ENCODE measurements at places on chromosomes 3 and 15. TPM values are rescaled to one million over a fixed set of nuclear protein-coding genes. Genes with fewer than 3 reads are reported as not detected.

DNA sequence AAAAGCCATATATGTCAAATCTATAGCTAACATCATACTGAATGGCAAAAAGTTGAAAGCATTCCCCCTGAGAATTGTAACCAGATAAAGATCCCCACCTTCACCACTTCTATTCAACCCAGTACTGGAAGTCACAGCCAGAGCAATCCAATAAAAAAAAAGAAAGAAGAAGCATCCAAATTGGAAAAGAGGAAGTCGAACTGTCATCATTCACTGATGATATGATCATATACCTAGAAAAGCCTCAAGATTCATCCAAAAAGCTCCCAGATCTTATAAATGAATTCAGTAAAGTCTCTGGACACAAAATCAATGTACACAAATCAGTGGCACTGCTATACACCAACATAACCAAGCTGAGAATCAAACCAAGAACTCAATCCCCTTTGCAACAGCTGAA lies 97.4 kb downstream of the CBLB start:
- no peak for DNase-seq

- no peak for DNase-seq
Observed at GRCh38 chr3:19725000-19725399, 209.0 kb downstream of the EFHB start.

DNA sequence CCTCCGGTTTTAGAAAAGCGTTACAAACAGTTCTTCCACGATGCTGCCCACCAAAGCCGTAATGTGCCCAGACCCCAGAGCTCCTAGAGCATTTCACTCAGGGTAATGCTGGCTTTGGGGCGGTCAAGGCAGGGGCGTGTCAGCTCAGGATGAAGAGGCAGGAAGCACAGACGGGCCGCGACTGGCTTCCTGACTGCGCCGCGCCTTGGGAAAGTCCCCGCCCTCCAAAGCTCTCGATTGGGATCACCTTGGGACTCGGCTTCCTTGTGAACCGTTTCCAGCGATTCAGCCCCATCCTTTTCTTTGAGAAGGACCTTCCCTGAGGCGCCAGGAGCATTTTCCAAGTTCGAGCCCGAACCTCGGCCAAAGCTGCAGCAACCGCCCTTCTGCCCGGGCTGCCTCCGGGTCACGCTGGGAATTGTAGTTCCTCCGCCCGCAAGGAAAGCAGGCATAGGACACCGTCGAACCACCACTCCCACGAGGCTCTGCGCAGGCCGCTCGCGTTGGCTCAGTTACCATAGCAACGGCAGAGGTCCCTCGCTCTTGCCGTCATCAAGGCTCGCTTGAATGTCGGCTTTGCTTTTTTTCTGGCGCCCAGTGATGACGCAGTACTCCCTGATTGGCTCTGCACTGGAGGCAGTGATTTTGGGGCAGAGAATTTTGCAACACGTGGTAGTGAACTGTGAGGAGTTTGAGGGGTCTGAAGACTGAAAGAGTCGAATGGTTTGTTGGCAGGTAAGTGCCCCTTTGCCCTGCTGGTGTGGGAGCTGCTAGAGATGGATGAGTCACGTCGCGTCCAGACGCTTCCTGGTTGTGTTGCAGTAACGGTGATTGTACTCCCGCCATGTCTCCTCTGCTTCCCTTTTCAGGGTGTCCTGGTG lies at the start of the genes CCDC191 and QTRT2:
TSS of gene CCDC191 (minus strand) at position 397 of the 881 bp plus-strand sequence. CDS start at position 337, 60 bp downstream.
TSS of gene QTRT2 (plus strand) at position 608 of the 881 bp plus-strand sequence. CDS start 8,521 bp downstream, outside the sequence.
- peak; percentile 100 for DNase-seq

- DNase-seq = no peak
Observed at GRCh38 chr3:40120806-40121205, 188.7 kb upstream of the EIF1B start.

DNA sequence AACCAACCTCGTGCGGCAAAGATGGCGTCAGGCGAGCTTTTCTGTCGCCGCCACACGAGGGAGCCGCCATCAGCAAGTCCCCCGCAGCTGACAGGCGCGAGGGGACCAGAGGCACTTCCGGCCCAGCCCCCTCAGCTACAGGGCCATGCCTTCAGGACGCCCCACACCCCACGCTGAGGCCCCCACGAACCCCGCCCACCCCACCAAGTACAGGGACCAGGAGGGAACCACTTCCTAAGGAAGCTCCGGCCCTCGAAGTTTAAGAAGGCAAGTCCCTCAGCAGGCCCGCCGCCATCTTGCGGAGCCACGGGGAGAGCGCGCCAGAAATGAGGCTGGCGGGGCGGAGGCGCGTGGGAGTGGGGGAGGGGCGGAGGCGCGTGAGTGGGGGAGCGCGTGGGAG lies 790 bp downstream of the DAZL start:
- no peak for DNase-seq

PPP2R3A gene
- total RNA-seq = 28.5 TPM

GRCh38 chr3:6737630-6738029 lies 123.3 kb upstream of the GRM7 start:
- no peak for DNase-seq

DNA sequence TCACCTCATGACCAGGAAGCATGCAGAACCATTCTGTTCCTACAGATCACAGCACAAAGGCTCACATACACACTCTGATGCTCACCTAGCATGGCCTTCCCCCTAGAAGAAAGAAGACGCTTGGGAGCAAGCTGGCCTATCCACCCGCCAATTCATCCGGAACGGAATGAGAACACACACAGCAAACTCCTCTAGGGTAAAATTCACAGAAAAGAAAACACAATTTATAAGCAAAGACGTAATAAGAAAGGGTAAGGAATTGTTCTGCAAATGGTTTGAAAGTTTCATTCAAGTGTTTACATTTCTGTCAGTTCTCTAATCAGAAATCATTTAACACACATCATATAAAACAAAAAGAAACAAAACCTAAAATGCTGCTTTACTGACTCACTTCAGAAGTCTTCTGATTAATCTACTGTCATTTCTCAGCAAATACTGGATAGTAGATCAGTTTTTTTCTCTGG lies 218.1 kb downstream of the OSBPL10 start:
- DNase-seq = no peak

- DNase-seq = no peak
Observed at GRCh38 chr3:185250653-185251052, 3.2 kb downstream of the EHHADH start.

All from esophagus muscularis mucosa (tissue), 4 donors.